ENCODE measurements at places on chromosomes 12 and 14.

DNA sequence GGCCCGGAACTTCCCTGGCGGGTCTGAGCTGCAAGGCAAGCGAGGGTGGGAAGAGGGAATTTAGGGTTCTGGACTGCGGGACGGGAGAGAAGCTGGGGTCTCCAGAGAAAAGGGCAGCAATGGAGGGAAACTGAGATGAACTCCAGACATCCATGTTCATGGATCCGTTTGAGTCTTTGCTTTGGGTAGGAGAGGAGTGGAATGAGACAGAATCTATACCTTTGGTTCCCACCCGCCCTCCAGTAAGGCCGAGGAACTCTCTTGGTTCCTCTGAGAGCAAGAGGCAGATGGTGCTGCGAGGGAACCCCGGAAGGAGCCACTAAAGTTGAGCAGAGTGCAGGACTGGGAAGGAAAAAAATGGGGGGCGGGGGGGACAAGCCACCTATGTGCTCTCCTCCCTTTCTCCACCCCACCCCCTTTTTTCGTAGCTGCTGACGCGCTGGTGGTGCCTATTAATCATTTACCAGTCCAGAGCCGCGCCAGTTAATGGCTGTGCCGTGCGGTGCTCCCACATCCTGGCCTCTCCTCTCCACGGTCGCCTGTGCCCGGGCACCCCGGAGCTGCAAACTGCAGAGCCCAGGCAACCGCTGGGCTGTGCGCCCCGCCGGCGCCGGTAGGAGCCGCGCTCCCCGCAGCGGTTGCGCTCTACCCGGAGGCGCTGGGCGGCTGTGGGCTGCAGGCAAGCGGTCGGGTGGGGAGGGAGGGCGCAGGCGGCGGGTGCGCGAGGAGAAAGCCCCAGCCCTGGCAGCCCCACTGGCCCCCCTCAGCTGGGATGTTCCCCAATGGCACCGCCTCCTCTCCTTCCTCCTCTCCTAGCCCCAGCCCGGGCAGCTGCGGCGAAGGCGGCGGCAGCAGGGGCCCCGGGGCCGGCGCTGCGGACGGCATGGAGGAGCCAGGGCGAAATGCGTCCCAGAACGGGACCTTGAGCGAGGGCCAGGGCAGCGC is 1.2 kb downstream of the SSTR1 start:
- DNase-seq, result no peak

GRCh38 chr12:11763760-11764520 is 114.5 kb downstream of the ETV6 start:
- no peak for DNase-seq

DNA sequence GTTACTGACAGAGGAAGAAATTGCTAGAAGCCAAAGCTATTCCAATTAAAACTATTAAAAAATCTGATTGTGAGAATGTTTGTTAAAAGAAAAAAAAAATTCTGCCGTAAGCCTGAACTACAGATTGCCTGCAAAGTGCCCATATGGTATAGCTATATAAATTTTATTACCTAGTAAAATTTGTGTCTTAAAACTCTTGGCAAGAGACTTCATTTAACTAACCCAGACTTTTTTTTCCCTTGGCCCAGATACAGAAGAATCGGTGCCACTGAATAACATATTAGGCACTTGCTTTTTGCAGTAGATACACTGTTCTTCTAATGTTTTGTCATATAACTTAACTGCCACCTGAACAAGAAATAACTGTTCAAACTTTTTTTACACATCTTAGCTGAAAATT is 125.5 kb downstream of the RPS29 start:
- no peak for DNase-seq

GRCh38 chr12:54579258-54579657 is 9.2 kb downstream of the PPP1R1A start:
- no peak for DNase-seq

- no peak for DNase-seq
These were observed 3.0 kb downstream of the PLEKHG6 start for GRCh38 chr12:6313326-6313940.

- DNase-seq, result no peak
These were observed 135.9 kb upstream of the ATP2B1 start for GRCh38 chr12:89844539-89844938.

GRCh38 chr14:83255727-83256090 is 1722.1 kb upstream of the SEL1L start:
- DNase-seq, result no peak

GRCh38 chr14:33851366-33851765 is 99.5 kb downstream of the EGLN3 start:
- DNase-seq, result no peak

DNA sequence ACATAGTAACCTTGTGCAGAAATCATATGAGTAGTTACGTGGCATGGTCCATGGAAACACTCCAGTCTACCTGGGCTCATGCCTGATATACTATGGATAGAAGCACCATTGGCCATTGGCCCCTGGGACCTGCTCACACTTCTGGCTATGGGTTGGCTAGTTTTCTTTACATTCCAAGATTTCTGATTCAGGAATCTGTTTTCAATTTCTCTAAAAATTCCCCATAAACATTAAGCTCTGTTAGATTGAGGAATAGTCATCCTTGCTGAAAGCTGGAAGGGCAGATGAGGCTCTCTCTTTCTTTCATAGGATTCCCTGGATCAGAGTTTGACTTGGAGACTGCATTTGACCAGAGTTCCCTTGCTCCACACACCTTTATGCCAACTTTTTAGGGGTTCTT is 37.3 kb upstream of the RAP1B start:
- no peak for DNase-seq

DNA sequence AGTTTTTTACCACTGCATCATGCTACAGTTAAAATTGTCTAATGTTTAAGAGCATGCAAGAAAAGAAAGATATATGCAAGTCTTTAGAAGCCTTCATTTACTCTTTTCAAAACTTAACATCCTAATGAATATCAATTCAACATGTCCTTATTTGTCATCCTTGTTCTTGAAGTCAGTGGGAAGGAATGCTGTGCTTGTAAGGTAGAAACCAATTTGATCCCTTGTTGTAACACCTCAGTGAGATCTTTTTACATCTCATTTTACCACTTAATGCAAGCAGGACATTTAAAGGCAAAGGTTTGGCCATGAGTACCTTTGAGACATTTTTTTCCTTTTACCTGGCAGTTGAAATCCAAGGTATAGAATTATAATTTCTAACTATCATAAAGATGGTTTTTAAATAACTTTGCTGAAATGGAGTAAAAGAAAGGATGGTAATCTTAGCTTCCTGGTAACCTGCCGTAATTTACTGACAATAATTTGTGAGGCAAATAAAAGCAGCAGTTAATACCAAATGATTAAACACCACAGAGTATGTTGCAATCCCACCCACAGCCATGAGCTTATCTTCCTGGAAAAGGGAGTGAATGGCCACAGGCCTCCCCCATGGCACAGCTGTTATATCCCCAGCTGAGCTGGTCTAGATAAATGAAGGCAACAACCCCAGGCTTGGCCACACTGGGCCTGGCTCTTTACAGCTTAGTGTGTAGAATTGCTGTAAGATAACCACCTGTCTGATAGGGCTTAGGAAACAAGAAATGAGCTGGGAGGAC is 33.2 kb upstream of the STRN3 start:
- no peak for DNase-seq

DNA sequence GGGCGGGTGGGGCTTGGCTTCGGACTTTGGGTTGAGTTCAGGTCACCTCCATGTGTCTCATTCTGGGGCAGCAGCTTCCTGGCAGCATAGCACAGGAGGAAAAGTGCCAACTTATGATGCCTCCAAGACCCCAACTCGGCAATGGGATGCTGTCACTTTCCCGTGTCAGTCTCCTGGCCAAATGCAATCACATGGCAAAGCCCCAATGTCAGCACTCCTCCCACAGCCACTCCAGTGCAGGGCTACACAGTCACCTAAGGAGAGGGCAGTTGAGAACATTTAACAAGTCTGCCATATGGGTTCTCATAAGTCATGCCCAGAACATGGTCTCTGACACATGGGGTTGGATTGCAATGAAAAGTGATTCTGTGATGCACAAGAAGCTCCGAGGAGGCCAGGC is 26.7 kb downstream of the ELK3 start:
- no peak for DNase-seq

- no peak for DNase-seq
These were observed 28.3 kb downstream of the PHLDA1 start for GRCh38 chr12:76003355-76003638.

DNA sequence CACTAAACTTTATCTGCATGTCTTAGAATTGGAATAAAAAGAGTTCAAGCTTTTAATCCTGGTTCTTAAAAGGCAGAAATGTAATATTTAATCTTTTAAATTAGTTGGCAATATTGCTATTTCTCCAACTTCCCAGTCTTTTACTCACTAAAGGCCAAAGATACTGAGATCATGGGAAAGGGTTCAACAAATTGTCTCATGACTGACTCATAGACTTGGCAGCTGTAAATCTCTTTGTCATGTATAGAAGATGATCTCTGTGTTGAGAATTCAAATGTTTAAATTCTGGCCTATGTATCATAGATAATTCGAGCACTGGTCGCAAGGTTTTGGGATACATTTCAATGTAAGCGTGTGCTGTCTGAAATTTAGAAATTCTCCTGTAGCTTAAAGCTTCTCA is 40.1 kb upstream of the STRAP start:
- no peak for DNase-seq

GRCh38 chr12:29201296-29201695 is 52.2 kb downstream of the FAR2 start:
- DNase-seq, result no peak

GRCh38 chr12:28082096-28082495 is 108.2 kb upstream of the CCDC91 start:
- DNase-seq, result no peak

- no peak for DNase-seq
These were observed 6.8 kb downstream of the PFKM start for GRCh38 chr12:48125985-48126384.

DNA sequence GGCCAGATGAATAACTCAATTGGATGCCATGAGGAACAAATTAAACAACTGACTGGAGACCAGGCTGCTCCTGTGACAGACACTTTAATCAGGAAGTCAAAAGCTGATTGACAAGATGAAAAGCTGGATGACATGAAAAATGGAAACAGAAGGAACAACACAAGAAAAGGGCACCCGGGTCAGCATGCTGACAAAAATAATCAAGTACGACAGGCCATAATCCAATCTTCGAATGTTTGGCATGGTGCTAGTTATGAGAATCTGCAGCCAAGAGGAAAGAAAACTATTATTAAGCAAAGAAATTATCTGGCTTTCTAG is 544.7 kb downstream of the ETNK1 start:
- no peak for DNase-seq

All from left renal cortex interstitium (tissue), 4 donors.